ENCODE measurements at places on chromosomes 1 and 21.
A peak's percentile ranks its signal among the peaks of the same experiment; 100 is the strongest.

- DNase-seq = no peak
Observed at GRCh38 chr1:208061118-208061517, 150.2 kb upstream of the CD34 start.

DNA sequence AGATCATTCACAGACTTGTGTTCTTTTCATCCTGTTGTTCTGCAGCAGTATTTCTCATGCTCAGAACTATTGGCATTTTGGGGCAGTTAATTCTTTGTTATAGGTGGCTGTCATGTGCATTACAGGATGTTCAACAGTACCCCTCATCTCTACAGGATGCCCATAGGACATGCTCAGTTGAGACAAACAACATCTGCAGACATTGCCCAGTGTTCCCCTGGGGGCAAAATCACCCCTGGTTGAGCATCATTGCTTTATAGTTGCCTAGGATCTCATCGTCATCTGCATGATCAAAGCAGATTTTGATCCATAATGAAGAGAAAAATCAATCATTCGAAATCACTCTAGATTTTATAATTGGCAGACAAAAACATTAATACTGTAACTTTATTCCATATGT, 222.5 kb upstream of the CACYBP start:
- DNase-seq = no peak

GRCh38 chr1:154837672-154838171, 32.4 kb downstream of the KCNN3 start:
- DNase-seq = peak; percentile 12

DNA sequence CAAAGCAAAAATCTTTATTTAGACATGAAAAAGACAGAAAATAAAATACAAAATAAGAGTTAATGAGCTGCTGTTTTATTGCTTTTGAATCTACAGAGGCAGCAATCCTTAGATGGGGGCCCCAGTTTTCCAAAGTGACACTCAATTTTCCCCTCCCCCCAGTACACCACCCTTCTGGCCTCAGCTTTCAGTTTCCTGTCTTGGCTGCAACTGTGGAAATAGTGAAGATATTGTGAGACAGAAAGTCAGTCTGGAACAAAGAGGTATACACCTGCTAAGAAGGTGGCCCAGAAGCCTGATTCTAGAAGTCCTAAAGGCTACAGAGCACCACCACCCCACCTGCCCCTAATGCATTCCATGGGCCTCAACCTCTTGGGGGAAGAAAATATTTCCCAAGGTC, 1.1 kb upstream of the MTMR11 start:
- DNase-seq = no peak

DNA sequence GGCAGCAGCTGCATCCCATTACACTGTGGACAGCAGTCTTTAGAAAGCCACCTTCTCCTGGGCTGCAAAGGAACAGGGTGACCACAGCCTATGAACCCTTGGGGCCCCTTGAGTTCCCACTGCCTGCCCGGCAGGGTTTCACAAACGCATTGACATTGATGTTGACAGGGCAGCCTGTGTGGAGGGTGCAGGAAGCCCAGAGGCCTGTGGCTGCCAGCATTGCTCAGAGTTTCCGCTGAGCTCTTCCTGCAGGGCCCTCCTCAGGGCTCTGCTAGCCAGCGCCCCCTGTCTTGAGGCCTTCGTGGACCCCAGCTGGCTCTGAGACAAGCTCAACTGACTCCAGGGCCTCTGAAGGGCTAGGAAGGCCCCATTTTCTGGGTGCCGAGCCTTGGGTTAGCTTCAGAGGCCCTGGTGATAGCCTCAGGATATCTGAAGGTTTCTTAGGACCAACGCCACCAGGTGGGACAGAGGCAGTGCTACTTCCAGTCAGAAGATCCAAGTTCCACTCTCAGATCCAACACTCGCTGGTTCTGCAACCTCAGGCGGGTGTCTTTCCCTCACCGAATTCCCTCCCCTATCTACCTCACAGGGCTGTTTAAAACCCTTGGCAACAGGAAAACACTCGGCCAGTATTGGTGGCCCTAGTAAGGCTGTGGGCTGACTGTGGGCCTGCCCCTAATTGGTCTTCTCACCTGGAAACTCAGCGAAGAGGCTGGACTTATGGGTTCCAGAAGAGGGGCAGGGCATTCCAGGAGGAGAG, 27.2 kb upstream of the EPS8L3 start:
- no peak for DNase-seq

DNA sequence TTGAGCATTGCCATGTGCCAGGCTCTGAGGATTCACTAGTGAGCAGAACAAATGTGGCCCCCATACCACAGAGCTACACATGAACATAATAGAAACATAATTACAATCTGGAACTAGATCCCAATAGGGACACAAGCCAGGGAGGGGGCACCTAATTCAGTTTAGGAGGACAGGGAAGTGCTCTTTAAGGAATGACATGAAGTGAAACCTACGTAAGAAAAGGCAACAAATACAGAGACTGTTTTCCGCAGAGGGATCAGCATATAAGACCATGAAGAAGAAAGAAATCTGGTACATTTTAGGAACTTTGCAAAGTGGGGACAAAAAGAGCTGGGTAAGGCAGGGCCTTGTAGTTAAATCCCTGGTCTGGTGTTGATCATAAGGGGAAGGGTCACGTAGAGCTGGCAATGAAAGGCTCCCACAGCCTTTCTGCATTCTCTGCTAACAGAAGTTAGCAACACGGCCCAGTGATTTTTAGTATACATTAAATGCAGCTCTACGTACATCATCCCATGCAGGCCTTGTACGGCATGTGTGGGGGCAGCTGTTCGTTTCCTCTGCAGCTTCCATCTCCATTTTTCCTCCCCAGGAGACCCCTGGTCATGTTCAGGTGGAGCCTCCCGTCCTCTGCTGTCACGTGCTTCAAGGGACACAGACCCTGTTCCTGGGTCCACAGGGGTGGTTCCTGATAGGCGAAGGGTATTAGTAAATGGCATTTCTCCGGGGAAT, 26.8 kb upstream of the SLC30A1 start:
- DNase-seq = no peak

DNA sequence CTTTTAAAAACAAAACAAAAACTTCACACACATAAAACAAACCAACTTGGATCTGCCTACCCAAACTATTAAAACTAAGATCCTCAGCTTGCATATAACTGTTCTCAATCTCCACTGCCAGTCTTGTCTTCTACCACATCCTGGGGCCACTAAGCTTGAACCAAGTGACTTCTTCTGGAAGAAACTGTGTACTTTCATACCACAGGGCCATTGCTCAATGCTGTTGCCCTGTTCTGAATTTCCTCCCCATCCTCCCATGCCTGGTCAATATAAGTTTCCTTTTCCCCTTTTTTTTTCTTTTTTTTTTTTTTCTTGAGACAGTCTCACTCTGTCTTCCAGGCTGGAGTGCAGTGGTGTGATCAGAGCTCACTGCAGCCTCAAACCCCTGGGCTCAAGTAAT, 109.9 kb downstream of the KIAA0319L start:
- DNase-seq = no peak

- no peak for DNase-seq
Observed at GRCh38 chr1:193519922-193520321, 333.5 kb upstream of the B3GALT2 start.

DNA sequence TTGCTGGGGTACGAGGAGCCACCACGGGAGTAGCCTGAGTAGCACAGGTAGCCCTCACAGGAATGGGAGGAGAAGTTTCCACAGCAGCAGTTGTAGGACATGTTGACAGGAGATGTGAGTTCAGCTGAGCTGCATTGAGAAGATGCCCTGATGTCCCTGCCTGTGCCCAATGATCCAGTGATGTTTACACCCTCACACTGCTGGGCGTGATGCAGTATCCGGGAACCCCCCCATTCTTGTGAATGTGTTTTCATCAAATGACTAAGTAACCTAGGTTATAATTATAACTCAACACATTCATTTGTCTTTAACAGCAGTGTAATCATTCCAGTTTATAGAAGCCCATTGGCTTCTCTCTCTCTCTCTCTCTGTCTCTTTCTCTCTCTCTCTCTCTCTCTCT, at the start of gene KRTAP23-1:
KRTAP23-1 (minus strand) TSS at position 101 of the 400 bp plus-strand sequence; CDS start at position 101, 0 bp downstream.
- DNase-seq = no peak

- no peak for DNase-seq
Observed at GRCh38 chr1:207282496-207283380, 38.7 kb upstream of the CD55 start.

GRCh38 chr1:91015358-91015780, 6.5 kb downstream of the ZNF644 start:
- no peak for DNase-seq

Measured in NCI-H1092 treated with DMSO at 0.1 percent for 48 hours (cell line).